Hematopoietic multipotent progenitor cell treated with erythropoietin and hydrocortisone succinate and interleukin-3 and kit ligand, for 6 days (in vitro differentiated cells): ENCODE measurements at places on chromosomes 1 and 21.

DNA sequence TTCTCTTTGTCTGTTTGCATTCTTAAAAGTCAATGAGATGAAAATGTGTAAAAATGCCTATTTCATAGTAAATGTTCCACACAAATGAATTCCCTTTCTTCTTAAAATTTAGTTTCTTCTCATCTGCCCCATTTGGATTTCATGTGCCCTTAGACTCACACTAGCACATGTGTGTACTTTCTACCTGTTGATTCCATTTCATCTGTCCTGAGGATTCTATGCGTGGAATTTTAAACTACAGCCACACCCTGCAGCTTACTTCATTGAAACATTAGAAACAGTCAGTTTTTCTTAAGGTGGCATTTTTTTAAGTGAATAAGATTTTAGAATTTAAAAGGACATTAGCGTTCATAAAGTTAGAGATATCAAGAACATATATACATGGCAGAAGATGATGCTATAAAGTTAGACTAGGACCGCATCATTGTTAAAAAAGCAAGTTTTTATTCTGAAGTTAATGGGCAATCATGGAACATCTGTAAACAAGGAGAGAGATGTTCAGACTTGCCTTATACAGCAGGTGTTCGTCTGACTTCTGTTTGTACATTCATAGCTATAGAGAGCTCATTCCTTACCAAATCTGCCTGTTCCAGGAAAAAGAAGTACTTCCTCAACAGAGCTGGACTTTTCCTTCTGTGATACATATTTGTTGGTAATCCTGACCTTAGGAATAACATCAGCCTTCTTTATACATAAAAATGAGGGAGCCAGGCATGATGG, 3.9 kb upstream of the TUT4 start:
- no peak for DNase-seq

GRCh38 chr1:201711811-201712210, 117.1 kb upstream of the IPO9 start:
- DNase-seq = no peak

DNA sequence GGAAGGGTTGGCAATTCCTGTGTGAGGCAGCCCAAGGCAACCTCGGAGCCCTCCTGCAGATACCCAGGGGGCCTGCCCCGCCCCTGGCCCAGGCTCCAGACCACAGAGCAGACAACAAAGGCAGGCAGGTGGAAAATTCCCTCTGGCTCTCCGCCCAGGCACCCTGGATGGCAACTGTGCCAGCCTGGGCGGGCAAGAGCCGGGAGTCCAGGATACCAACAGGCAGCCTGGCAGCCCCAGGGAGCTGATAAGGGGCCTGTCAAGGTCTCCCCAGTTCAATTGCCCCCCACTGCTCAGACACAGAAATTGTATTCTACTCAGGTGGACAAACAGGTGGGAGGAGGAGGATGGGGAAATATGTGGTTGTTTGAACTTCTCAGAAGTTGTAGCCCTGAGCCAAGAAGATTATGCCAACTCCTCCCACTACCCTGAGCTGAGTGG, 15.4 kb upstream of the GPR37L1 start:
- DNase-seq = no peak

- no peak for DNase-seq
Observed at GRCh38 chr1:163290025-163290640, 31.6 kb upstream of the NUF2 start.

DNA sequence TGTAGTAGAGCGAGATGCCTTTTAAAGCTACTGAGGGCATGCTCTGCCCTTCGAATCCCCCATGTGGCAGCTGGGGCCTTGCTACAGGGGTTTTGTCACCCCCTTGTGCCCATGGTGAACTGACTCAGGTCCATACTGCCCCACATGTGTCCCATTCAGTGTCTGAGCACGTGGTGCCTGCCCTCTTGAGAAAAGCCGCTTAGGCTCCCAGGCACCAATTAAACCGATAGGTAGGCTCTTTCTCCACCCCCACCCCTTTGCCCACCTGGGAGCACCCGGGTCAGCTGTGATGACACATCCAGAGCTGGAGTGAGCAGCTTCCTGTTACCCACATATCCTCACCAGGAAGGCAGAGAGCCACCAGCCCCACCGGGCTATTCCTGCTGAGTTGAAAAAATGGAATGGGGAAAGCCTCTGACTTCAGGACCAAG, 30.5 kb downstream of the TMCC2 start:
- DNase-seq = peak; percentile 21

DNA sequence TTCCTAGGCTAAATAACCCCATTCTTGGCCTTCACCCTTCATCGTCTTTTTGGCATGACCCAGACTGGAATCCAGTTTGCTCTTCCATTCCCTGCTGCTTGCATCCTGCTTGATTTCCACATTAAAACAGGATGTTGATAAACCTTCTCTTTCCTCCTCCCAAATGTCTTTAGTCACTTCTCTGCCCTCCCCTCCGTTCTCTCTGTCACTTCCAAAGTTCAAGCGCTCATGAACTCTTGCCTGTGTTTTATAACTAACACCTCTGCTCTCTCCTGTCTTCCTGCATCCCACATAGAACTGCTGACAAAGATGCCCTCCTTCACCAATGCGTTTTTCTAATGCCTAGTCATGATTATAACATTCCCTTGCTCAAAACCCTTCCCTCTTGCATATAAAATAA, 65.6 kb upstream of the SLC44A3 start:
- DNase-seq = no peak

GRCh38 chr1:41357451-41358101, 3.7 kb upstream of the FOXO6 start:
- peak; percentile 94 for DNase-seq

DNA sequence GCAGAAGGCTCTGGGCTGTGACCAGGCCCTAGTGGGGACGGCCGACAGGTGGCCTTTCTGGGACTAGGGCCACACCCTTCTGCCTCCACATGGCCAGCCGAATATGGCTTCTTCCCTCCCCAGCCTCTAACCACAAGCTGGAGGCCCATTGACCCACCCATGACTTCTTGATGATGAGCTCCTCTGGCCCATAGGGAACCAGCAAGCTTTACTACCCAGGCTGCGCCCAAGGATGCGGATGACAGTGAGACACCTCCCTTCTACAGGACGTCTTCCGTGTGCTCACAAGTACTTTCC, 41.0 kb downstream of the LDLRAD2 start:
- peak; percentile 36 for DNase-seq

DNA sequence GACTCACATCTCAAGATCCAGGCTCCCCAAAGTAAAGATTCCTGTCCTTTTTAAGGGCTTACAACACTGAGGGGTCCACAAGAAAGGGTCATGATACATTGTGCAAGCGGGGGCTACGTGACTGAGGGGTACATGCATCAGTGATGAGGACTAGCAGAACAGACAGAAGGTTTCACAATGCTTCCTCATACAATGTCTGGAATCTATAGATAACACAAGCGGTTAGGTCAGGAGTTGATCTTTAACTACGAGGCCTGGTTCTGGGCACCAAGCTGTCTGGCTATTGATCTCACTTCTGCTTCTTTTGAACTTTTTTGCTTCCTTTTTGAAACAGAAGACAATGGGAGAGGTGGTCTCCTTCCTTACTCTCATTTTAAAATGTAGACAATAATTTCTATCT, 718.6 kb downstream of the AMY1C start:
- DNase-seq = peak; percentile 2

GRCh38 chr1:172746091-172746949, 87.4 kb downstream of the FASLG start:
- peak; percentile 88 for DNase-seq

- peak; percentile 20 for DNase-seq
Observed at GRCh38 chr1:180912801-180913565, at the start of gene KIAA1614. TSS of gene KIAA1614 (plus strand) at chr1:180912897. CDS start at chr1:180913244, 347 bp downstream.

DNA sequence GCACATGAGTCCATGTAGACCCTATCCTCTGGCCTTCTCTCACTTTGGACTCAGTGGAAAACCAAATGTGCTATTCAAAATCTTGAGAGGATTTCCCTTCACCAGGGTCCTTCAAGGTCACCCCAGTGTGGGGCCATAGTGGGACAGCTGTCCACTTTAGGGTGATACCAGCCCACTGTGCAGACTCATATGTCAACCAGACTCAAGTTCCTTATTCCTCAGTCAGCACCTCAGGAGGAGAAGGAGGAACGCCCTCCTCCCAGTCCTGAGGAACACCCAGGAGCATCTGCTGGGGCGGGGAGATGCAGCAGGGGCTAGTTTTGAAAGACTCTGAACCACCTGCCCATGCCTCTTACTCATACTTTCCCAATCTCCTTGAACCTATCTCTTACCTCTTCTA, 340.9 kb downstream of the MATN1 start:
- no peak for DNase-seq

GRCh38 chr1:182259968-182260367, 131.6 kb downstream of the GLUL start:
- peak; percentile 43 for DNase-seq

DNA sequence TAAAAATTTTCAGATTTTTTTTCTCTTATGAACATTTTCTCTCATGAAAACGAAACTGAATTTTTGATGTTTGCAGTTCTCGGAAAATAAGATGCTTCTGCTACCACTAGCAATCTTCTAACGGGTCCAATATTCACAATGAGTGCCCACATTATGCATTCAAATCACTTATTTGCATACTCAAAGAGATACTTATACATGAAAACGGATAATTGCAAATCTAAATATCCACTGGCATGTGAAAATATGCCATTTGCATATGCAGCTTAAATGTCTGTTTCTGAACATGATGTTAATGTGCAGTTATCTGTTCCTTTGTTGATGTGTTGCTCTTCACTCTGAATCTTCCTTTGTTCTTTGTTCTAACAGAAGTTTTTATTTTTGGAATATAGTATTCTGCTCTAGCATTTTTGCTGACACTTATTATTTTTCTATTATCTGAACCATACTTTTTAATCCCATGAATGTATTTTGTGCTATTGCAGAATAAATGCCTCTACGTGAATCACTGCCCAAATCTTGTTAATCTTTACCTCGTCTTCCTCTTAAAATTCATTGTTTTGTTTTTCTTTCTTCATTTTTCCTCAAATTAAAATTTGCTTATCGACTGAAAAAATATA, 259.4 kb upstream of the BRINP3 start:
- DNase-seq = no peak

- DNase-seq = no peak
Observed at GRCh38 chr1:115596080-115596780, 45.5 kb upstream of the VANGL1 start.

GRCh38 chr1:204446413-204447111, 34.9 kb upstream of the PPP1R15B start:
- DNase-seq = peak; percentile 87

DNA sequence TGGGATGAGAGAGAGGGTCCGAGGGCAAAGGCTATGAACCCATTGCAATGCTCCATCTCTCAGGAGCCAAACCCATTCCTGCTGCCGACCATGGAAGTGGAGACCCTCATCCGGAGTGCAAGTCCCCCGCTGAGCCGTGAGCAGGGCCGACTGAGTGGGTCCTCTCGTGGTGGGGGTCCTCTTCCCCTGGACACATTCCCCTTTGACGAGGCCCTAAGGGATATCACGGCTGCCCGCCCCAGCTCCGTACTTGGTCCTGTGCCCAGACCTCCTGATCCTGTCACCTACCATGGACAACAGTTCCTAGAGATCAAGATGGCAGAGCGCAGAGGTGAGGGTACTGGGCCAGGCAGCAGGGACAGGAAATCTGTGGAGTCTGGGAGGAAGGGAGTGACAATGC, 11.0 kb downstream of the HYI start:
- DNase-seq = no peak

DNA sequence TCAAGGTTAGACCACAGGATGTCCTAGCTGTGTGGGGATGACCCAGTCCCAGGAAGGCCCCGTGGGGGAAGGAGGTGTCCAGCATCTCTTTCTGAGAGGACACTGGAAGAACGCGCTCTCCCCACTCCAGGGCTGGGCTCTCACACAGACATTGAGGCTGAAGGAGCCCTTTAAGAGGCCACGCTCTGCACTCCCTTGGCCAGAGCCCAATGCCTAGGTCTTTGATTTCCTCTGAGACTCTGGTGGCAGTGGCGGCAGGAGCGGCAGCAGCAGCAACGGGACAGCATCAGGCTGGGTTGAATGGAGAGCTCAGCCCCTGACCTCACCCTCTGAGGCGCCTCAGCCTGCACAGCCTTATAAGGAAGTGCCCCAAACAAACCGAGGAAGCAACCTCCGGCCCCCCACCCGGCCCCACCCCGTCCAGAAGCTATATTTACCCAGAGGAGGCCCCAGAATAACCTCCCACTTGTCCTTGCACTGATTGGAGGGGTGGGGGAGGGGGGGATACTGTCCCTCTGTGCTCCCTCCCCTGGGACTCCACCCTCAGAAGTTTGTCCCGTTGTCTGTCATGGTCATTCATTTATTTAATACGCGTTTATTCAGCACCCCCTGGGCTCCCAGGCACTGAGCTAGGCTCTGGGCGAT, 12.3 kb downstream of the NES start:
- no peak for DNase-seq

- DNase-seq = no peak
Observed at GRCh38 chr1:29368936-29369932, 132.9 kb downstream of the PTPRU start.

GRCh38 chr1:41917835-41918449, 780 bp downstream of the HIVEP3 start:
- DNase-seq = peak; percentile 39

GRCh38 chr1:97806996-97807520, 113.8 kb downstream of the DPYD start:
- DNase-seq = no peak

DNA sequence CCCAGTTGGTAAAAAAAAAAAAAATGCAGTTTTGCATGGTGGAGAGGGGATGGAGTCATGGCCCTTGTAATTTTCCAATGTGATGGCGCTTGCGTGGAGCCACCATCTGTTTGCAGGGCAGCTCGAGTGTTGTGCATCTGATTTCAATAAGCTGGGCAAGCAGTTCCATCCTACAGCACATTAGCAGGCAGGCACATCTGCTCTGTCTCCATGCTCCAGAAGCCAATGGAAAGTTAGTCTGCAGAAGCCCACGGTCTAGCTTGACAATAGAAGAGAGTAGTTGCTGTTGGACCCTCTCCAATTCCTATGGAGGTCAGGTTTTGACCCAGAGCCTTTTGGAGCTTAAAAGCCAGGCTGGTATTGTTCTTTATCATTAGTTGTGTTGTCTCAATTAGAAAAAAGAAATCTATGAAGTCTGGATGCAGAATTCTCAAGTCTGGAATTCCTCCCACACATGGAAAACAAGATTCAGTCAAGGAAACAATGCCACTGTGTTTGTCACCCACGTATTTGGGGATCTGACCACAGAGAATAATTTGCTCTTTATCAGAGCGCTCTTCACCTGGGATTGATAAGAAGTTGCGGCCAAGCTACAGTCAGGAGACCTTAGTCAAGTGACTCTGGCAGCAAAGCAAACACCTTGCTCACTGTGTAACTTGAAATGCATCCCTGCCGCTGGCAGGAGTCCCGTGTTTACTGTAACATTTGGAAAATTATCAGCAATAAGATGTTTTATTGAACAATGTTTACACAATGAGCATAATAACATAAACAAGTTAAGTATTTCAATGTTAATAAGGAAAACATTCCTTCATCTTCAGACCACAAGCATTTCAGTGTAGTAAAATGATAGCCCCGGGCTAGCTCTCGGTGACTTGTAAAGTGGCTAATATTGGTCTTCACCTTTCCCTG, 20.7 kb downstream of the NGF start:
- no peak for DNase-seq

- DNase-seq = no peak
Observed at GRCh38 chr1:78229344-78229743, 183.6 kb downstream of the GIPC2 start.

- DNase-seq = peak; percentile 87
Observed at GRCh38 chr21:35106246-35106835, 57.2 kb upstream of the RUNX1 start.
